ENCODE measurements at places on chromosomes 4 and X.

DNA sequence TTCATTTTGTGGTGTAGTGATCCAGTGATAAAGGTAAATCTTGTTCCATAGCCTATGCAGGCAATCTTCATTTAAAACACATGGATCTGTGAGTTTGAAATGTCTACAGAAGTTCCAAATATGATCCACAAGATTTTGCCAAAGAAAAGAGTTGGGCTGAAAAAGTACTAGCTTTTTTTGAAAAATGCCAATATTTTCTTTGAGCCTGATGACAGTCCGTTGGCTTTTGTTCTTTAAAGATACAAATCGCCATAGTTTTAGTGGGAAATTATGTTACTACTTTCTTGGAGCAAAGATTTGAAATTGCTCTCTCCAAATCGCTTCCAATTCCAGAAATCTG, 71.5 kb downstream of the HPGD start:
- no peak for DNase-seq

GRCh38 chr4:150495550-150495949, 86.4 kb upstream of the MAB21L2 start:
- no peak for DNase-seq

DNA sequence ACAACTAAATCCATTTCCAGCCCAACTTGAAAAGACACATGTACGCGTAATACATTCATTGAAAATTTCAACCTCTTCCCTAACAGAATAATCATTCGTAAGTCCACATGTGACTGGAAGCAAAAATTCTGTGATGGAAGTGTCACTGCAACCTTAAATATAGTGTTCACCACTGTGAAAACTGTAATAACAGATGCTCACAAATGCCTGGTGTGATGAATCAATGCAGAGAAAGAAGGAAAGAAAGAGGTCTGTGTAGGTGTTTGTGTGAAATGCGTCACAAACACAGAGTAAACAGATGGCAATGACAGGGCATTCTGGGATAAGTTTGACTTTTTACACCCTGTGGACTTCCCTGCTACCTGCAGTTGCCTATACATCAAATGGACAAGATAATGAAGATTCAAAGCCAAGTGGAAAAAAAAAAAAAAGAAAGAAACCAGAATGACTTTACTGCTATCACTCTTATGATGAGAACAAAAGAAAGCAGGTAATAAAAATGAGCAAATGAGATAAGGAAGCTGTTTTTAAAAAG, 123.3 kb downstream of the EPHA5 start:
- DNase-seq: no peak

DNA sequence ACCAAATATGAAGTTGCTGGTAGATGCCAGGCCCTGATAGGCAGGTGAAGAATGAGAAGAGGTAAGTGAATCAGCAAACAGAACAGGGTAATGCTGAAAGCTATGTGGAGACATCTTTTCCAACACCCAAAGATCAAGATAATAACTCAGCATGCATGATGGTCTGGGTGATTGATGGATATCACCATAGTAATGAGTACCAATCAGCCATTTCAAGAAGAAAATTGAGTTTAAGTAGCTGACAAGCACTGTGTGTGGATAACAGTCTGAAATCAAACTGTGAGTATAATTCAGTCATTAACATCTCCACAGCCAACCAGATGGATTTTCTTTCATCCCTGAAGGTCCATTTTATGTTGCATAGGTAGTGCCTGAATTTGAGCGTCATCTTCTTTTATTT, 289.6 kb upstream of the SMIM31 start:
- DNase-seq: no peak

DNA sequence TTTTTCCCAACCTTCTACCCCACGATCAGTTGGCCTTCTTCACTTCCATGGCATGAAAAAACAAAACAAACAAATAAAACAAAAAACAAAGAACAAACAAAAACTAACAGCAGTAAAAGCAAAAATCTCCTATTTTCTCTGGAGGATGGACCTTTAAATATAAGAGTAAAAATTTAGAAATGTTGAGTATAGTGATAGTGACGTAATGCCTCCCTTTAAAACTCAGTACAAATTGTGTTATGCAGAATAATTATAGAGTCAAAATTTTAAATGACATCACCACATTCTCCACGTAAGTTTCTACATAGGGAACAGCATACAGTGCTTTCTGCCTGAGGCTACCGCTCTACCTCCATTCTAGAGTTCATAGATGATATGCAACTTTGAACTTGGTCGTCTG, 2156.4 kb downstream of the PCDH7 start:
- DNase-seq: no peak

- DNase-seq: no peak
Measured at GRCh38 chr4:108738003-108738706, 24.7 kb downstream of the ETNPPL start.

DNA sequence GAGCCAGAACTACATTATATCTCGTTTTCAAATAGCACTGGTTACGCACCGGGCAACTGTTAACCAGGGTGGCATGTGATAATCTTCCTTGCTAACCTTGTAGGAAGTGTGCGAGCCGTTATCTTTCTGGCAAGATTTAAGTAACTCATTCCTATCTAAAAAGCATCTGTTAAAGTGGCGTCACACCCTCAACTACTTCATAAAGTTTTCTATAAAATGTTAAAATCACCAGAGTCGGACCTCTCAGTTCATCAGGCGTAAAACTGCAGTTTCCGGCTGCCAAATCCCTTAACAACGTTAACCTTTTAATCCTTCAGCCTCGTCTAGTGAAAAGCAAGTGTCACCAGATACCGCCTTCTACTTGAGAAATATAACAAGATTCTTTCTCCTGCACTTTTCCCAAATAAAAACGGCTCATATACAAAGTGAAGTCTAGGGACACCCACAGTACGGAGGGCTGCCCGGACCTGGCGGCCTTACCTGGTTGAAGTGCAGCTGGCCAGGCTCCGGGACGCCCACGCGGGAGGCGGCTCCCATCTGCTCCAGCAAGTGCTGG, 1.2 kb downstream of the SLC39A8 start:
- no peak for DNase-seq

DNA sequence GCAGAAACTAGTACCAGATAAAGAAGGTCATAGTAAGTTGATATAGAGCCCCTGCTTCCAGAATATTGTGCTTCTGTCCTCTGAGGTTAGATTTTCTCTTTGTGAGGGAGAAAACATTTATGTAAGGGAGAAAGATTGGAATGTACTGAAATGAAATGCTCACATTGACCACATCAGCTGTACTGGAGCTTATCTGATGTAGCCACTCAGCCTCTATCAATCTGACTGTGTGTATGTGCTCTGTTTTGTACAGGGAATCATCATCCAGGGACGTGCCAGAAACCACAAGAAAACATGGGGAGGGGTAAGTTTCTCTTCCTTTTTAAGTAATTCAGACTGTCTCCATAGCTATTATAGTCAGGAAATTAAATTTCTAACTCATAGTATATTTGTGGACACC, 56.8 kb downstream of the PRRG1 start:
- no peak for DNase-seq

GRCh38 chr4:30396772-30397475, 323.2 kb upstream of the PCDH7 start:
- DNase-seq: no peak

- DNase-seq: no peak
Measured at GRCh38 chr4:113884655-113885054, 94.8 kb downstream of the ARSJ start.

GRCh38 chrX:151505796-151506195, 57.7 kb upstream of the PASD1 start:
- DNase-seq: no peak

DNA sequence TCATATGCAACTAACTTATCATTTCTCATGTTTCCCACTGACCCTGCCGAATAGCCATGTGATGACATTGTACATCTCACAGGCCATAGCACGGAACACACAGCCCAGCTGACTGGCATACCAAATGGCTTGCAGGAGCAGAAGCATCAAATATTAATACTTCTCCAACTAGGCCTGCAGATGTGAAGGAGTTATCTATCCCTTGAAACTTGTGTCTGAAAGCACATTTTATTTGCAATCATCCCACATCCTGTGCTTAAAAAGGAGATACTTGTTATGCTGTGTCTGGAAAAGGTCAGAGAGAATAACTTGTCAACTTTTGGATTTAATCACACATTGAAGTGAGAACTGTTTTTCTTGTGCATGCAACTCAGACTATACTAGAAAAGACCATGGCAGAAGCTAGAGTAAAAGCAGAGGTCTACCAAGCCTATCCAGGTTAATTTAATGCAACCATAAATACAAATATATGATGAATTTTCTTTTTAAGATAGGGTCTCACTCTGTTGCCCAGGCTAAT, 100.4 kb downstream of the IRF2 start:
- no peak for DNase-seq

DNA sequence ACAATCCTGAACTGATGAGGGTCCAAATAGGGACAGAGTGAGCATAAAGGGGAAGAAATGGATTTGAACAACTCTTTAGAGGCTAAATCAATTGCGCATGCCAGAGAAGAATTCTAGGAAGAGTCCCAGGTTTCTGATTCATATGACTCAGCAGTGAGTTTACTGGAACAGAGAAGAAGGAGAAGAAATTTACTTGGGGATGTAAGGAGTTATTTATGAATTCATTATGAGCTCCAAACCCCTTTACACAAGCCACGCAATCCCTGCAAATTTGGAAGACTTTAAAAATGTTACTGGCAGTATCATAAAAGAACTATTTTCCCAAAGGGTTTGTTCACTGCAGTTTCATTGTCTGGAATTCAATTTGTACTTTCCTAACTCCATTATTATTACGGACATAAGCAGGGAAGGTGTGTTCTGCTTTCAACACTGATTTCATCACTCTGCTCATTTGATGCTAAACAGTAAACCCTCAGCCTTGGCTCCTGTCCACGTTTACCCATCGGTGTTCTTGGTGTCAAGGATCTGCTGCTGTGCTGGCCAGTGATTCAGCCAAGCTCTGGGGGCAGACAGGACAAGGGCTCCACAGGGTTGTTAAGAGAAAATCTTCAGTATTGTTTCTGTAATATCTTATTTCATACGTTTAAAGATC, 273.7 kb downstream of the HNRNPD start:
- no peak for DNase-seq

GRCh38 chrX:85836868-85837267, 210.5 kb downstream of the CHM start:
- no peak for DNase-seq

- no peak for DNase-seq
Measured at GRCh38 chr4:7233006-7233580, 40.8 kb downstream of the SORCS2 start.

GRCh38 chr4:111602848-111603247, 542.4 kb upstream of the FAM241A start:
- DNase-seq: no peak

DNA sequence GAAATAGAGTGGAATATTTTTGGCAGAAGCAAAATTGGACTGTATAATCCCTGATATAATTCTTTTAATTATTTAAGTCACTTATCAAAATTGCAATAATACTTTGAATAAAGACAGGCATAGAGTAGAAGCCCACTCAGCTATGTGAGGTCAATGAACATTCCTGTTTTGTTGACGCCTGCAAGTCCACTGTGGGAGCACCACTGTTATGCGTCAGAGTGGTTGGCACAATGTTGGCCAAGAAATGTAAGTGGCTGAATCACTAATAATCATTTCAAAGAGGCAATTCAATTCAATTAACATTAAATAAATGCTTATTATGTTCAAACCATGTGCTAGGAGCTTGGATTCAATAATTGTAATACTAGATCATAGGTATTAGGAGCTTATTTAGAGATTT, 221.0 kb downstream of the SPCS3 start:
- no peak for DNase-seq

GRCh38 chrX:112839856-112840255, 775 bp downstream of the AMOT start:
- DNase-seq: no peak

GRCh38 chr4:8582941-8583654, 2.9 kb downstream of the GPR78 start:
- DNase-seq: no peak

DNA sequence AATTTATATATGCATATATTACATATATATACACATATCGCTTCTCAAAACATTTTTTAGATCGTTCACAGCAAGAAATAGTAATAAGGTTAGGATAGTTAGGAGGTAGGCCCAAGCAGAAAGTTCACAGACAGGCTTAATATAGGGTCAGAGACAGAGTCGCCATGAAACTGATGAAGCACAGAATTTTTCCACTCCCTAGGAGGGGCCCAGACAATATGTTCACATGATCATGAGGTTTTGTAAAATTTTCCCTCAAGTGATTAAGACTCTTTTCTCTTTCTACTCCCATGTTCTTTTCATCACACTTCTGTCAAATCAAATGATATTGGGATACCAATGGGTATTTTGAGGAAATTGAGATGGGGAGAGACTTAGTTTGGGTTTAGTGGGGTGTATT, 5.2 kb upstream of the ENAM start:
- no peak for DNase-seq

- DNase-seq: no peak
Measured at GRCh38 chrX:7514871-7515599, 327.9 kb upstream of the VCX start.
